Activated CD8-positive, alpha-beta memory T cell treated with anti-CD3 and anti-CD28 coated beads for 4 hours (primary cell): ENCODE measurements at places on chromosomes 3 and 15.

GRCh38 chr3:14223595-14223994 lies 45.0 kb downstream of the LSM3 start:
- no peak for DNase-seq

DNA sequence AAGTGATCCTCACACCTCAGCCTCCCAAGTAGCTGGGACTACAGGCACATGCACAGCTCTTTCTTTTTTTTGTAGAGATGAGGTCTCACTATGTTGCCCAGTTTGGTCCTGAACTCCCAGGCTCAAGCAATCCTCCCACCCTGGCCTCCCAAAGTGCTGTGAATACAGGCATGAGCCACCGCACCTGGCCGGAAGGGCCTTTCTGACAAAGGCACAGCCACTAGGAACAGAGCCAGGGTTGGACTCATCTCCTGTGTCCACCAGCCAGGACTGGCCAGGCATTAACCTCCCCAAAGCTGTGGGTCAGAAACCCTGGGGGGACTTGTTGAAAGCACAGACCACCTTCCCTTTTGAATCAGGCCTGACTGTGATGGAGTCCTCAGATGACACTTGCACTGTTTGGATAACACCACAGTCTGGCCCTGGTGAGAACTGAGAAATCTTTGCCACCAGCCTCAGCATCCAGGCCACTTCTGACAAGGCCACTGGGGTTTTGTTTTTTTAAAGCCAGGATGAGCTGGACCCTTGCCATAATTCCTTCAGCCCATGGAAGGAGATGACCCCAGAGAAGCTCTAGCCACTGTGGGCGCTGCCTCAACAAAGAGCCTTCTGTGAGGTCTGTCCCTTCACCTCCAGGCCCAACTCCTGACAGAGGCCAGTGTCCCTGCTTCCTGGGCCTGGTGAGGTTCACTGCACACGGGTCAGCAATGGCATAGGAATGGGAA lies 4.8 kb downstream of the TKT start:
- DNase-seq, result no peak

- no peak for DNase-seq
These were observed 10.6 kb downstream of the MAPKAPK3 start for GRCh38 chr3:50627407-50628051.

- DNase-seq, result no peak
These were observed 47.9 kb upstream of the DCLK3 start for GRCh38 chr3:36812240-36812639.

DNA sequence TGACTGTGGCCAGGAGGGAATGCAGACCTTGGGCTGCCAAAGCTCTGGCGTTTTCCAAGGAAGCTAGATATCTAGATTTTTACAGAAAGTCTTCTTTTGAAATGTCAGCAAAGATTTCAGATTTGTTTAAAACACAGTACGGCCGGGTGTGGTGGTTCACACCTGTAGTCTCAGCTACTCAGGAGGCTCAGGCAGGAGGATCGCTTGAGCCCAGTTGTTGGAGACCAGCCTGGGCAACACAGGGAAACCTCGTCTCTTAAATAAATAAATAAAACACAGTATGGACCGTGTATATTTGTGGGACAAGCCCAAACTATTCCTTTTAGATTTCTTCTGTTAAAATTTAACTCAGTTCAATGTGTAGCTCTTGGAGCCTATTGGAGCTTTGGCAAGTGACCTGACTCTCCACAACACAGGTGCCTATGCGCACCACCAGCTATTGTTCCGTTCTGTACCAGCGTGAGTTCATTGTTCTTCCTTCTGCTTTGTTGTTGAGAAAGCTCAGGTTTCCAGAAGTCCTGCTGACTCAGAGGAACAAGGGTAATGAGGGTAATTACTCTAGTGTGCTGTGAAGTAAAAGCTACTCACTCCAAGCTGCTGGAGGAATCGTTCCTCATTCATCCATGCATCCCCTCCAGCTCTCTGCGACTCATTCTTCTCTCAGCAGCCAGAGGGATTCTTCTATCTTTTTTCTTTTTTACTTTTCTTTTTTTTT lies 73.1 kb upstream of the SLC6A6 start:
- no peak for DNase-seq

DNA sequence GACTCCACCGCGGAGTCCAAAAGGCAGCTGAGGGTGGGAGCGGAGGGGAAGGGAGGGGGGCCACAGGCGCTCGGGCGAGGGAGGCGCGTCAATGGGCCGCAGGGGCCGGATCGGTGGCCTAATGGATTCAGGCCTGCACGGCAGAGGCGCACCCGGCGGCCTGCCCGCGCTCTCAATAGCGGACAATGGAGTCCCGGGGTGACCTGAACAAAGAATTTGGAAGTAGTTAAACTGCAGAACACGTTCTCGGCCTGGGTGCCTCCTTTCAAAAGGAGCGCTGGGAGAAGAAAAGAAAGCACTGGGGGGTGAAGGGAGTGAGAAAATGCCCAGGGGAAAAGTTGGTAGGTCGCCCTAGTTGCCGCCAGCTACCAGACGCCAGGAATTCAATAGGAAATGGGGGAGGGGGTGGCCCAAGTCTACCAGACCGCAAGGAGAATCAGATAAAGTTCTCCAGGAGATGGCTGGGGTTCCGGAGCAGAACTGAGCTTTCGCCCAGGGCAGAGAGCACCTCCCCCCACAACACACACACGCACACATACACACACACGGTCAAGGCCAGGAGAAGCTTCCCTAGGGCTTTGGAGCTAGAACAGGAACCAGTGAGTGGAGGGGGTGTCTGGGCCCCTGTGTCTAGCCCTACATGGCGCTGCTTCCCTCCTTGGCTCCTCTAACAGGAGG lies 25.8 kb upstream of the POLG start:
- DNase-seq, result no peak

GRCh38 chr3:112976001-112976400 lies 1.1 kb upstream of the CD200R1 start:
- DNase-seq, result no peak

GRCh38 chr3:152174876-152175527 lies 93.7 kb upstream of the MBNL1 start:
- no peak for DNase-seq

DNA sequence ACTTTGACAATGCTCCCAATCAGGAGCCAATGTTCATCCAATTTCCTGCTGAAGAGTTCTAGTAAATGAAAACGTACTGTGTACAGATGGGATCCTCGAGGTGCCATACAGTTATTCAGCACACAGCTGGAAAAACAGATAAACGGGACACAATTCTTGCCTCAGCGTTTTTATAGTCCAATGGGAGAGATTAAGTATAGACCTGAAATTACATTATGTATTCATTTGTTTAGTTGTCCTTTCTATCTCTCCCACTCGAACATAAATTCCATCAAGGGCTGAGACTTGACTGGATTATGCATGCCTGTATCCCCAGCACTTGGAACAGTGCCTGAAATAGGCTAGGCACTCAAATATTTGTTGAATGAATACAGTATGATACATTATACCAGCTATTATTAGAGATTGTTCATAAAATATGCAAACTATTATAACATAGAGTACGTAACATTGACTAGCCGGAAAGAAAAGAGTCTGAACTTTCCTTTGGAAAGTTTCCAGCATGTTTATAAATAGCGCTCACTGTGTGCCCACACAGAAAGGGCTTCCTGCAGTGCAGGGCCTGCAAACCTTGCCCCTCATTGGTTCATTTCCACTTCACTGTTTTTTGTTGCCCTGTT lies 27.4 kb upstream of the SNTN start:
- no peak for DNase-seq

DNA sequence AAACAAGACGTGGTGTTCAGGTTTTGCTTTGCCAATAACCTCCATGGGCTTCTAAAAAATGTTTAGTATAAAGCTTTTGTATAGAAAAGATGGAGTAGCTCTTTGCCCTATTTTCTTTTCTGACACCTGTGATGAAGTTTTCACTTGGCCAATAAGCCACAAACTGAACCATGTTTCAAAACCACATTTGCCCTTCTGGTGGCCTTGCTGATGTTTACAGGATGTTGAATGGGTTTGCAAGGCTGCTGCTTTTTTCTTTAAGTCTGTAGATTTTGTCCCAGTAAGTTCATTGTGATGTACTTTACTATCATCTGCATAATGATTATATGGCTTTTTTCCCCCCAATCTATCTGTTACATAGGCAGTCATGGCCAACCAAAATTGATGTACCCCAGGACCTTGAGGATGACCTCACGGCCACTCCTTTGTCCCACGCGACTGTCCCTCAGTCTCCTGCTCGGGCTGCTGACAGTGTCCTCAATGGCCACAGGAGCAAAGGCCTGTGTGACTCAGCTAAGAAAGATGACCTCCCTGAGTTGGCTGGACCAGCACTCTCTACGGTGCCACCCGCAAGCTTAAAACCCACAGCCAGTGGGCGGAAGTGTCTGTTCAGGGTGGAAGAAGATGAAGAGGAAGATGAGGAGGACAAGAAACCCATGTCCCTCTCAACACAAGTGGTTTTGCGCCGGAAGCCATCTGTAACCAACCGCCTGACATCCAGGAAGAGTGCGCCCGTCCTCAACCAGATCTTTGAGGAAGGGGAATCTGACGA lies 60.8 kb downstream of the SNRK start:
- no peak for DNase-seq

GRCh38 chr15:55909036-55909811 lies 84.2 kb downstream of the NEDD4 start:
- DNase-seq, result no peak

DNA sequence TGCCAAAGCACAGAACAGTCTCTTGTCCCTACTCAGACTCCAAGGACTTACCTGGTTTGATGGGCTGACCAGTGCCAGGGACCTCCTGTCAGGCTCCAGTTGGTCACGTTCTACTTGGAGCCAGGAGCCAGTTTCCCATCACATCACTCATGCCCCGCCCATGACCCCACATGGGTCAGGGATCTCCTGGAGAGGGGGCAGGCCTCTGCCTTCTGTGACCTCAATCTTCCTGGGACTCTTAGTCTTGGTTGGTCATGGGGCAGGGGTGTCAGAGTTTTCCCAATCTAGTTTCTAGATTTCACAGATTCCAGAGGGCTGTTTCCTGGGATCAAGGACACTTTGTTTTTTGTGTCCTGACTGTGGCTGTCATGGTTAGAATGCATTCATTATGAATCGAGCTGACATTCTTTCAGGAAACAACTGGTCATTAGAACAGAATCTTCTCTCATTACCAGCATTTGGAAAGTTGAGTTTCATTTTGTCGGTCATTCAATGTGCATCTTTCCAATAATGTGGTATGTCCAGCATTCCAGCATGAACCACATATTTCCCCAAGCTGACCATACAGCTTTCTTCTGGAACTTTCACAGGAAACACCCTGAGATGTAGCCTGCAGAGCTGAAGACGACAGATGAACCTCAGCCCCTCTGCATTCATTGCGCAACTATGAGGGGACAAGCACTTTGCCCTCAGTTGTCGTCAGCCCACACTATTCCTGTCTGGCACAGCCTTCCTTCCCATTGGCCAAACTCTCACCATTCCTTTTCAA lies 19.8 kb downstream of the CYP19A1 start:
- no peak for DNase-seq

DNA sequence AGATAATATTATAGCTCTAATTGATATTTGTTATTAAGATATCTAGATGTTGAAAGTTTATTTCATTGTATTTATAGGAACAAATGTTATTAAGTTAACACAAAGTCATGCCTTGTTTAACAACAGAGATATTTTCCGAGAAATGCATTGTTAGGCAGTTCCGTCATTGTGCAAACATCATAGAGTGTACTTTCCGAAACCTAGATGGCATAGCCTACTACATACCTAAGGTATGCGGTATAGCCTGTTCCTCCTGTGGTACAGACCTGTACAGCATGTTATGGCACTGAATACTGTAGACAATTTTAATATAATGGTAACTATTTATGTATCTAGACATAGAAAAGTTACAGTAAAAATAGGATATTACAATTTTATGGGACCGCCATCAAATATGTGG lies 114.3 kb downstream of the NAALADL2 start:
- no peak for DNase-seq

- DNase-seq, result no peak
These were observed 283.7 kb downstream of the IL5RA start for GRCh38 chr3:2826453-2826852.

GRCh38 chr15:89400116-89400781 lies 65.6 kb upstream of the POLG start:
- no peak for DNase-seq

DNA sequence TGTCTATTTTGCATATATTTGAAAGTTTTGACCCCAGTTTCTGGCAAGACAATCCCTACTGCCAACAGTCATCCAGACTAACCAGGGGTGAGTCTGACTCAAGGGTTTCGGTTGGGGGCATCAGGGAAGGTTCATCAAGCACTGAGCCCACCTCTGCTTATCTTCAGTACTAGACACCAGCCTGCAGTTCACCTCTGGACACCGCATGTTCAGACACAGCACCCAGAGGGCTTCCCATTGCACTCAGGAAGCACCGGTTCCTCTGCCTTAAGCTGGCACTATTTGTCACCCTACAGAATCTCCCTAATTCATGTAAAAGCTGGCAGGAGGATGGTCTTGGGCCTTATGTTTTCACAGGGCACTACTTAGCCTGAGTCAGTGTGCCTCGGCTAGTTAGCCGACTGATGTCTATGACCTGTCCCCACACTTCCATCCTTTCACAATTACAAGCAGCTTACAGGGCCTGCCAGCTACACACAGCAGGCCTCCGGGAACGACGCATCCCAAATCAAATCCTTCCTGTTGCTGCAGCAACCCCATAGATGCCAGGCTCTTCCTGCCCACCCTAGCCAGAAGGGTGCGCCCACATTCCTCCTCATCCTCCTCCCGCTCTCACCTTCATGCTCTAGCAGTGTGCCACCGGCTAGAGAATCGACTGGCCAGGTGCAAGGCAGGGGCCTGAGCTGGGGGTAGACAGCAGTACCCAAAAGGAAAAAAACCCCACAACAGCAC lies 52.5 kb downstream of the SH3BP5 start:
- DNase-seq, result no peak

GRCh38 chr15:78993931-78994530 lies 49.2 kb upstream of the CTSH start:
- no peak for DNase-seq
